ENCODE measurements at places on chromosomes 1 and 21. TPM values are rescaled to one million over a fixed set of nuclear protein-coding genes. Genes with fewer than 3 reads are reported as not detected.

DNA sequence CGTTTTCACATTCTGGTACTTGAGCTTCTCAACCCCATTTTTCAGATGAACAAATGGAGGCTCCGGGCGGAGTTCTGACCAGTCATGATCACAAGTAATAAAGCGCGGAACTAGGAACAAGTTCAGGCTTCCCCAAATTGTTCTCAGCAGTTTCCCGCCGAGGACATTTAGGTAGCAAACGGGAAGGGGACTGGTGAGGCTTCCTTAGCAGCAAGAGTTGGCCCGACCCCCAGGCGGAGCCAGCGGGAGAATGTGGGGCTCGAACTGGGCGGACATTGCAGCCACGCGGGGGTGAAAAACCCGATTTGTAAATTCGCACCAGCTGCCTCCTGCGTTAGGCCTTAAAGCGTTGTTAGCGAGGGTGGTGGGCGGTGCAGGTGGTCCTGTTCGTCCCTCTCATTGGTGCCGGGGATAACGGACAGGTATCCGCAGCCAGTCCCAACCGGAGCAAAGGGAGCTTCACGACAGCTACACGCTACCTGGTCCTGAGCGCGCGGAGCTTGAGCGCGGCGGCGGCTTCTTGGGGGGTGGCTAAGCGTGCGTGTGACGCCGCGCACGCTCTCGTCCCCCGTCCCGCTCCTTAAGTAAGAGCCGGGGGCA lies 15.3 kb downstream of the SEMA6C start:
- H3K27me3 ChIP-seq = no peaks in the 10 kb centered on the region
- peak overlapping the region; percentile 68 for H3K4me3 ChIP-seq
- no peaks in the 10 kb centered on the region for H3K36me3 ChIP-seq
- H3K27ac ChIP-seq = peak overlapping the region; percentile 76
- peaks cover 14% of the 10 kb centered on the region for H3K4me1 ChIP-seq

DNA sequence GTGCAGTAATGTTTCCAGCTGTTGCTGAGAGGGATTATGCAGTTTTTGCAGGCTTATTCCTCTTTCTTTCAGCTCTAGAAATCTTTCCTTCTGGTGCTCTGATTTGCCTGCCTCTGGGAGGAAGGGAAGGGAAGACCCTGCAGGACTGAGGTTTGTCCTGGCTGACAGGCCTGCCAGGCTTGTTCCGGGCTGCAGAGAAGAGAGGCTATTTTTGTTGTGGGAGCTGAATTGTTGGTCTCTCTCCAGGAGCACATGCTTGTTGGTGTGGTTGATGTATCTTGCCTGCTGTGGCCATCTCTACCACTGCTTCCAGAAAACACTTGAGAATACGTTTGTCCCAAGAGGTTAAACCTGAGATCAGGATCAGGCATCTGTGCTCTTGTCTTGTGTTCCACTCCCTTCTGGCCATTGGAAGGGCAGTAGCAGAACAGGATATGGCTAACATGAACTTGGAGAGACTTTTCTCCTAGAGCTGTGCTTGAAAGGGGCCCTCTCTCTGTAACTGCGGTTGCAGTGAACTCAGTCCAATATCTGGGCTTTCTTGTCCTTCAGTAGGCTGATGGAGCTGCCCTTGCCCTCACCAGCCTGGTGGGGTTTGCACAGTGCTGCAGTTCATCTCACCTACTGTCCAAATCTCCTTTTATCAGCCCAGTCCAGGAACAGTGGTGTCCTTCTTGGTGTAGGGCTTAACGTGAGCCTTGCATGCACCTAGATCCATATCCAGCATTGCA lies 21.5 kb upstream of the SLC25A34 start:
- peaks cover 2% of the 10 kb centered on the region for H3K4me1 ChIP-seq
- no peak for DNase-seq
- H3K4me3 ChIP-seq = no peak overlapping the region
- H3K27ac ChIP-seq = no peak overlapping the region

DNA sequence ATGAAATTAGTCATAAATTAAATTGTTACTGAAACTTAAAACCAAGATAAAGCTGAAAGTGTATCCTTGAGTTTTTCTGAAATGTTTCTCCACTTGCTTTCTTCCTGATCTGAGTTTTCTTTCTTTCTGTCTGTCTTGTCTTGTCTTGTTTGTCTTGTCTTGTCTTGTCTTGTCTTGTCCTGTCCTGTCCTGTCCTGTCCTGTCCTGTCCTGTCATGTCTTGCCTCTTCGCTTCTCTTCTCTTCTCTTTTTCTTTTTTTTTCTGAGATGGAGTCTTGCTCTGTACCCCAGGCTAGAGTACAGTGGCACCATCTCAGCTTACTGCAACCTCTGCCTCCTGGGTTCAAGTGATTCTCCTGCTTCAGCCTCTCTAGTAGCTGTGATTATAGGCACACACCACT lies 73.7 kb downstream of the ADGRL2 start:
- H3K27me3 ChIP-seq = no peaks in the 10 kb centered on the region
- H3K27ac ChIP-seq = no peak overlapping the region
- H3K4me1 ChIP-seq = no peaks in the 10 kb centered on the region
- H3K4me3 ChIP-seq = no peak overlapping the region

- H3K4me3 ChIP-seq = peak overlapping the region; percentile 44
- no peaks in the 10 kb centered on the region for H3K36me3 ChIP-seq
- no peaks in the 10 kb centered on the region for H3K27me3 ChIP-seq
- H3K27ac ChIP-seq = peak overlapping the region; percentile 91
These were observed 14.3 kb upstream of the LSM10 start for GRCh38 chr1:36411674-36412648.

- H3K36me3 ChIP-seq = peaks cover 2% of the 10 kb centered on the region
- DNase-seq = no peak
- H3K4me3 ChIP-seq = no peak overlapping the region
These were observed 84.4 kb upstream of the HOOK1 start for GRCh38 chr1:59730302-59730701.

GRCh38 chr1:156025876-156026275 lies 5.1 kb upstream of the SSR2 start:
- no peak overlapping the region for H3K27ac ChIP-seq
- peak; percentile 68 for DNase-seq
- H3K4me1 ChIP-seq = peaks cover 3% of the 10 kb centered on the region
- H3K27me3 ChIP-seq = peaks cover 4% of the 10 kb centered on the region
- no peak overlapping the region for H3K4me3 ChIP-seq

VAV3 gene
- total RNA-seq = 1.9 TPM

PDZK1IP1 gene
- total RNA-seq = not detected

Data from activated CD4-positive, alpha-beta T cell treated with anti-CD3 and anti-CD28 coated beads for 36 hours (primary cell).